ENCODE measurements at places on chromosomes 3 and 15. TPM values are rescaled to one million over a fixed set of nuclear protein-coding genes. Genes with fewer than 3 reads are reported as not detected.

DNA sequence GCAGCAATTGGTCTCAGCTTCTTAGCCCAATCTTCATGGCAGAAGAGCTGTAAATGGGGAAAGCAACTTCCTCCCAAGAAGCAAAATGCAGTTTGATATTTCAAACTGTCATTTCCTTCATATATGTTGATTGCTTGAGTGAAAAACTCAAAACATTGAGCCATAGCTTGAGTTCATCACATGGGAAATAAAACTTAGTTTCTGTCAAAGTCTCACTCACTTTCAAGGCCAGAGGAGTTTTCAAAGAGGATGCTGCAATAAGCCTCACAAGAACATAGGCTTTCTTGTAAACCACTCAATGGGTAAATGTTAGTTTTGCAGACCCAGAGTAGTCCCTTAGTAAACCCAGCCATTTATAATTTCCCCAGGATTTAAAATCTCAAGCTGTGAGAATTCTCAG, 29.1 kb upstream of the SUCLG2 start:
- H3K4me3 ChIP-seq, result no peak overlapping the region
- no peaks in the 10 kb centered on the region for H3K4me1 ChIP-seq
- DNase-seq, result no peak
- H3K27me3 ChIP-seq, result no peaks in the 10 kb centered on the region
- H3K27ac ChIP-seq, result no peak overlapping the region

DNA sequence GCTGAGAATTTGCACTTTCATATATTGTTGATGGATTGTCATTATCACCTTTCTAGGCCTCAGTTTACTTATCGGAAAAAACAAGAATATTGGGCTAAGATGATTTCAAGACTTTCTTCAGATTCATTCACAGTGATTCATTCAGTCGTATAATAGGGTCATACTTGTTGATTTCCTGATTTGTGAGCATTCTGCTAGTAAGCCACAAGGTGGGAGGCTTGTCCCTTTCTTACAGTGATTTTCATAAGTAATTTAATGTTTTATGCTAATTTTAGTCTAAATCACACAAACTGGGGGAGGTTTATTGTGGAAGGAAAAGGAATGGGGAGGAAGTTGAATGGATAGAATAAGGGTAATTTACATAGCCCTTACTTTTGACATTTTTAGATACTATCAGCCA, 126.8 kb upstream of the GOLGA6L4 start:
- DNase-seq, result no peak
- H3K4me1 ChIP-seq, result peaks cover 9% of the 10 kb centered on the region
- no peak overlapping the region for H3K27ac ChIP-seq
- peaks cover 5% of the 10 kb centered on the region for H3K27me3 ChIP-seq
- H3K36me3 ChIP-seq, result no peaks in the 10 kb centered on the region

DNA sequence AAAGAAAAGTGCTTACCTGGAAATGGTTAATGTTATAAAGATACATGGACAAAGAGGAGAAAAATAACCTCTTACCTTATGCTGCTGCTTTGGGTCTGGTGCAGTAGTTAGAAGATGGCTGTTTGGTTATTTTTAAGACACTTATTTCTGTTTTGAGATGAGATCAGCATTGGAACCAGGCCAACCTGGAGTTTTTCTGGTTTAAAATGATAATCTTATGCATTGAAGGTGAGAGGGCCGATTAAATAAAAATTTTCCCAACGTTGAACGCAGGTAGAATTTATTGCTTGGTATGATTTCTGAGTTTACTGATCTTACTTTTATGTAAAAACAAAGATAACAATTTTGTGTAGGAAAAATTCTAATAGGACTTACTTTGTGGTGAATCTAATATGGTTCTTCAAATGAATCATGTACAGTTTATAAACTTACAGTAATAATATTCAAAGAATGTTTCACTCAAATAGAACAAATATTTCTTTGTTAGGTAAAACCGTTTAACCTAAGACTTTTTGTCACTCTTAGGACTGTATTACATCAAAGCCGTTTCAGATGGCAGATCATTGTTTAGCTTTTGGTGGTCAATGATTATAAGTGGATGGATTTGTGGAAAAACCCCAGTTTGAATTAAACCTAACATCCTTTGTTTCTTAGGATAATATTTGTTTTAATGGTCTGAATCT, 14.9 kb downstream of the UBE2E2 start:
- H3K27me3 ChIP-seq, result no peaks in the 10 kb centered on the region
- no peak overlapping the region for H3K27ac ChIP-seq
- no peak overlapping the region for H3K4me3 ChIP-seq
- no peaks in the 10 kb centered on the region for H3K36me3 ChIP-seq
- no peak for DNase-seq

DNA sequence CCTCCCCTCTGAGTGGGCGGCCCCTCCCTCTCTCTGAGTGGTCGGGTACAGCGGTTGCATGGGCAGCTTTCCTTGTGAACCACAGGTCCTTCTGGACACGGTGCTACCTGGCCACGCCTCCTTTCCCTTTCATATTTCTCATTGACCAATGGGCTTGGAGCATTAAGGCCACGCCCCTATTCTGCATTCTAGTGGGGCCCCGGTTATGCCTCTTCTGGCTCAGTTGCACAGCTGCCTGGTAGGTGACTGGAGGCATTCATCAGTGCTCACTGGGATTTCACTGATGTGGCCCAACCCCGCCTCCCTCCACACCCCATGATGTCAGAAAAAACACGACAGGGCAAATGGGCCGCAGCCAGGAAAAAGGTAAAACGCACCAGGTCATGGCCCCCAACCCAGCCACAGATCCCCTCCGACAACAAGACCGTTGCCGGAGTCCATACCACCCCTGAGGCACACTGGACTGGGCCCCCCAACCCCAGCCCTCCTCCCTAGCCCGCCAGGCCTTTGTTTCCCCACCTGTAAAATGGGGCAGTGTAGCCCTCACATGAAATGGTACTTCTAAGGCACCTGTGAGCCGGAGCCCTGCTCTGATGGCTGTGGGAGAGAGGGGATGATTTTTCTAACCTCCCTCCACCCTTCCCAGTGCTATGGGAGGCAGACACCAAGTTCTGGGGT, 26.3 kb downstream of the NGRN start:
- H3K27ac ChIP-seq, result no peak overlapping the region
- peak; percentile 59 for DNase-seq
- peaks cover 4% of the 10 kb centered on the region for H3K36me3 ChIP-seq
- no peak overlapping the region for H3K4me3 ChIP-seq
- H3K27me3 ChIP-seq, result no peaks in the 10 kb centered on the region

GRCh38 chr3:62655056-62655690, 220.0 kb downstream of the CADPS start:
- H3K4me1 ChIP-seq, result no peaks in the 10 kb centered on the region
- no peak for DNase-seq
- H3K27me3 ChIP-seq, result peaks cover 15% of the 10 kb centered on the region

- no peak for DNase-seq
- H3K4me3 ChIP-seq, result no peak overlapping the region
- H3K27ac ChIP-seq, result no peak overlapping the region
- no peaks in the 10 kb centered on the region for H3K27me3 ChIP-seq
- H3K36me3 ChIP-seq, result no peaks in the 10 kb centered on the region
These were observed 105.7 kb downstream of the LRTM1 start for GRCh38 chr3:54822206-54822605.

GRCh38 chr3:118269537-118270125, 765.0 kb downstream of the IGSF11 start:
- no peaks in the 10 kb centered on the region for H3K36me3 ChIP-seq
- no peaks in the 10 kb centered on the region for H3K27me3 ChIP-seq
- H3K4me1 ChIP-seq, result no peaks in the 10 kb centered on the region
- no peak overlapping the region for H3K27ac ChIP-seq
- no peak for DNase-seq

DNA sequence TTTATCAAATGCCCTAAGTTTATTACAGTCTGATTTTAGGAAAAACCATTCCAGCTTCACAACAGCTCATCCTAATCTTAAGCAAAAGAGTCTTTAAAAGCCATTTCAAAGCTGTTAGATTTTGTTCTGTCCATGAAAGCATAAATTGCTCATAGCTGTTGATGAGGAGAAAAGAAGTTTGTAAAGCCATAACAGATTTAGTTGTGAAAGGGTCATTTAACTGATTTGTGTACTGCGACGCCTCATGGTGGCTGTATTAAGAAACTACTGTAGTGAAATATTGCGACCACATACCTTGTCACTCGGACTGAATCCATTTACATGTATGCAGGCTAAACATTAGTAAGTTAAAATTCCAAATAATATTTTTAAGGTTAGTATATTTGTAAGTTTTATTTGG, 20.9 kb downstream of the BBX start:
- DNase-seq, result no peak
- H3K27me3 ChIP-seq, result no peaks in the 10 kb centered on the region
- no peak overlapping the region for H3K27ac ChIP-seq

DNA sequence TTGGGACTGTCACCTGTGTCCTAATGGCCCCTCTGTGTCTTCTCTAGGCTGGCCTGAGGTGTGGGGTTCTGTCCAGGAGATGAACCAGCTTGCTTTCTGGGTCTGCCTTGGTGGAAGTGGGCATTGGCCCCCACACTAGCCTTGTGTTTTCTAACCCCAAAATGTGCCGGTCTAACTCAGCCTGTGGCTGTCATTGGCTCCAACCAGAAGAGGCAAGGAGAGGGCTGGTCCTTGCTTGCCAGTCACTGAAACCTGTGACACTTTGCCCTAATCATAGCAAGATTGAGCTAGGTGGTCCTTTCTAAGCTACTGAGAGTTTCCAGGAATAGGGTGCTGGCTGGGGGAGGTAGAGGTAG, 2.2 kb downstream of the C15orf39 start:
- DNase-seq, result no peak
- H3K4me3 ChIP-seq, result peak overlapping the region; percentile 94
- peak overlapping the region; percentile 79 for H3K27ac ChIP-seq

GRCh38 chr15:43513550-43513949, 3.9 kb upstream of the MAP1A start:
- DNase-seq, result no peak
- H3K27ac ChIP-seq, result no peak overlapping the region
- H3K27me3 ChIP-seq, result peaks cover 48% of the 10 kb centered on the region
- H3K36me3 ChIP-seq, result peaks cover 16% of the 10 kb centered on the region
- H3K4me3 ChIP-seq, result no peak overlapping the region

GRCh38 chr3:180421721-180422120, 180.2 kb upstream of the TTC14 start:
- H3K4me1 ChIP-seq, result peaks cover 42% of the 10 kb centered on the region
- DNase-seq, result no peak
- H3K27me3 ChIP-seq, result no peaks in the 10 kb centered on the region
- H3K4me3 ChIP-seq, result no peak overlapping the region
- H3K27ac ChIP-seq, result no peak overlapping the region

- no peaks in the 10 kb centered on the region for H3K27me3 ChIP-seq
- H3K4me1 ChIP-seq, result peaks cover 8% of the 10 kb centered on the region
- H3K27ac ChIP-seq, result no peak overlapping the region
- no peak overlapping the region for H3K4me3 ChIP-seq
- H3K36me3 ChIP-seq, result no peaks in the 10 kb centered on the region
These were observed 288.9 kb downstream of the SHQ1 start for GRCh38 chr3:72559385-72559784.

- H3K27me3 ChIP-seq, result no peaks in the 10 kb centered on the region
- H3K36me3 ChIP-seq, result no peaks in the 10 kb centered on the region
- no peak overlapping the region for H3K4me3 ChIP-seq
- H3K27ac ChIP-seq, result no peak overlapping the region
- no peaks in the 10 kb centered on the region for H3K4me1 ChIP-seq
These were observed 678.0 kb upstream of the GRM7 start for GRCh38 chr3:6182909-6183308.

GRCh38 chr3:18086760-18087159, 338.4 kb downstream of the SATB1 start:
- no peaks in the 10 kb centered on the region for H3K4me1 ChIP-seq
- no peaks in the 10 kb centered on the region for H3K36me3 ChIP-seq
- H3K4me3 ChIP-seq, result no peak overlapping the region

- no peak overlapping the region for H3K4me3 ChIP-seq
- H3K4me1 ChIP-seq, result peaks cover 28% of the 10 kb centered on the region
- no peaks in the 10 kb centered on the region for H3K27me3 ChIP-seq
- no peak for DNase-seq
- H3K27ac ChIP-seq, result no peak overlapping the region
These were observed 37.1 kb downstream of the SEMA3G start for GRCh38 chr3:52407779-52408178.

- H3K4me1 ChIP-seq, result no peaks in the 10 kb centered on the region
- no peaks in the 10 kb centered on the region for H3K36me3 ChIP-seq
- no peak overlapping the region for H3K4me3 ChIP-seq
- no peak for DNase-seq
- no peak overlapping the region for H3K27ac ChIP-seq
- H3K27me3 ChIP-seq, result no peaks in the 10 kb centered on the region
These were observed 133.6 kb upstream of the RASGRP1 start for GRCh38 chr15:38698254-38698653.

DNA sequence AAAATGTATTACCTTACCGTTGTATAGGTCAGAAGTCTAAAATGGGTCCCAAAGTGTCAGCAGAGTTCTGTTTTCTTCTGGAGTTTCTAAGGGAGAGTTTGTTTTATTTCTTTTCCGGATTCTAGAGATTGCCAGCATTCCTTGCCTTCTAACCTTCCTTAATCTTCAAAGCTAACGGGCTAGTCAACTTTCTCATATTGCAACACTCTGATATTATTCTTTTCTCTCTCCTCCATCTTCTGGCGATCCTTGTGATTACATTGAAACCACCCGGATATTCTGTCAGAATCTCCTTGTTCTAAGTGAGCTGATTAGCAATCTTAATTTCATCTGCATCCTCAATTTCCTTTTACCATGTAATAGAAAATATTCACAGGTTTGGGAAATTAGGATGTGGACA, 36.2 kb upstream of the AADACL2 start:
- no peak overlapping the region for H3K27ac ChIP-seq
- no peaks in the 10 kb centered on the region for H3K36me3 ChIP-seq
- no peak overlapping the region for H3K4me3 ChIP-seq
- H3K27me3 ChIP-seq, result no peaks in the 10 kb centered on the region

DNA sequence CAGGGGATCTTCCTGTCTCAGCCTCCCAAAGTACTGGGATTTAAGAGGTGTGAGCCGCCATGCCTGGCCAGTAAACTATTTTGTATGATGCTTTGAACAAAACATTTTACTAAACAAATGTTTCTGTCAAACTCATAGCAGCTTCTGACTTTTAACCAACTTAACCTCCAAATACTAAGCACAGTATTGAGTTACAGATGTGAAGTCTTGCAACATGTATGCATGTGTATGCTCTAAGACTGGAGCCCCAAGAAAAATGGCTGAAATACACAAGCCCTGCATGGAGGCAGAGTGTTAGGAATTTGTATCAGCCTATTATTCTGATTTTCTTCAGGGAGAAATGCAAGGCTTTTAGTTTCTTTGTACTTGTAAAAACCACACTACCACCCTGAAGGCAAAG, 137.1 kb downstream of the CBLB start:
- no peak overlapping the region for H3K4me3 ChIP-seq
- H3K36me3 ChIP-seq, result no peaks in the 10 kb centered on the region
- no peaks in the 10 kb centered on the region for H3K27me3 ChIP-seq
- no peaks in the 10 kb centered on the region for H3K4me1 ChIP-seq
- DNase-seq, result no peak

GRCh38 chr3:101809178-101810021, 30.4 kb downstream of the NXPE3 start:
- no peaks in the 10 kb centered on the region for H3K27me3 ChIP-seq
- H3K4me1 ChIP-seq, result no peaks in the 10 kb centered on the region
- no peaks in the 10 kb centered on the region for H3K36me3 ChIP-seq
- no peak overlapping the region for H3K4me3 ChIP-seq
- no peak overlapping the region for H3K27ac ChIP-seq

- H3K27me3 ChIP-seq, result no peaks in the 10 kb centered on the region
- H3K36me3 ChIP-seq, result peaks cover 23% of the 10 kb centered on the region
- DNase-seq, result no peak
- H3K27ac ChIP-seq, result no peak overlapping the region
- H3K4me3 ChIP-seq, result no peak overlapping the region
These were observed 9.1 kb downstream of the RBM15B start for GRCh38 chr3:51400166-51400565.

The NOX5 gene
- 0.20 TPM for total RNA-seq

The SLC51B gene
- total RNA-seq, result not detected

The SPESP1 gene
- total RNA-seq, result not detected

The OR5K3 gene
- not detected for total RNA-seq

The SNAPC5 gene
- total RNA-seq, result 52.1 TPM

The PEX5L gene
- total RNA-seq, result not detected

The GOLGA8Q gene
- not detected for total RNA-seq

The TLR9 gene
- total RNA-seq, result 0.27 TPM

The PP2D1 gene
- not detected for total RNA-seq
